ENCODE measurements at places on chromosomes 13 and 19. TPM values are rescaled to one million over a fixed set of nuclear protein-coding genes. Genes with fewer than 3 reads are reported as not detected.
A peak's percentile ranks its signal among the peaks of the same experiment; 100 is the strongest.

DNA sequence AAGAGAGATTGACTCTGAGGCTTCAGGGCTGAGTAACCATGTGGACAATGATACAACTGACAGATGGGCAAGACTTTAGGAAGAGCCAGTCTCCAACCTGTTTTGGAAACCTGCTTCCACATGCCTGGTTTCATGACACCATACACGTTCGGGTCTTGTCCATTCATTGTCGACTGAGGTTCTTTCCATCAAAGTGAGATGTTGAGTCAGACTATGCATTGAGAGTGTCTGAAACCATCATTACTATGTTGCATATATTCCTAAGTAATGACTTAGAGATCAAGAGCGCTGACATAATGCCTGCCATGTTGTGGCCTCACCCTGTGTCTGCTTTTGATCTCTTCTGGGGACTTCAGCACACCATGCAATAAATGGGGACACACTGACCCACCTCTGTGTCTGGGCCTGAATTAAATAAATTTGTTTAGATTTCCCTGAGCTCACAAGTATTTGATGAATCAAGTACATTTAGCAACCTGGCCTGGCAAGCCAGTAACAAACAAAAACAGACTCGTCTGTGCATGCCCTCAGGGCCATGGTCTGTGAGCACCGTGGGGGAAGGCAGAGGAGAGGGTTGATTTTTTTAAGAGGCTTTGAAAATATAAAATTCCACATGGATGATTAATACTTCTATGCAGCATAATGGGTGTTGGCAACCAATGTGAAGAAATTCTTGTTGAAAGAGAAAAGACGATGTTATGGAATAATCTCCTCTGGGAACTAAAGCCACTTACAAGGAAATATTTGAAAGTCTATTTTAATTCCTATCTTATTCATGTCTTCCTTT lies 49.9 kb upstream of the UBAC2 start:
- no peak for DNase-seq

GRCh38 chr13:103168901-103169508 lies 102.8 kb upstream of the SLC10A2 start:
- DNase-seq = no peak

The TUBB4A gene
- 2.2 TPM for polyA plus RNA-seq

The ABCA7 gene
- 9.1 TPM for polyA plus RNA-seq

The LYPD5 gene
- polyA plus RNA-seq = 0.34 TPM

- peak; percentile 68 for DNase-seq
Measured at GRCh38 chr19:49475995-49476880, 2.2 kb downstream of the FLT3LG start.

DNA sequence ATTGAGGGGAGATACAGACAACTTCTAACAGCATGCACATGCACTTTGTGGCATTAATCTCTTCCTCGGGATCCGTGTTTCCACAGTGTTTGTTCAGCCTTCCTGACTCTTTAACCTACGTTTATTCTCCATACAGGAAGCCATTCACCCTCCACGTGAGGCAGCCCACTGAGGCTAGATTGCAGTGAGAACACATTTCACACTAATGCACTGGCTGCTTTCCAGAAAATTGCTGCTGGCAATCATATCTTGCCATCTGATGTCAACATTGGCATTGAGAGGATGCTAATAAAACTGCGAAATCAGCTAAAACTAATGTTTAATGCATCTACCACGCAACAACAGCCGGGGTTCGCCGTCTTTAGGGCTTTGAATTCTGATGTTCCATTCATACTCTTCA lies 30.0 kb downstream of the DCLK1 start:
- DNase-seq = no peak

The LILRB5 gene
- 6.0 TPM for polyA plus RNA-seq

The NKPD1 gene
- 0.07 TPM for polyA plus RNA-seq

The FGF9 gene
- 3.6 TPM for polyA plus RNA-seq

DNA sequence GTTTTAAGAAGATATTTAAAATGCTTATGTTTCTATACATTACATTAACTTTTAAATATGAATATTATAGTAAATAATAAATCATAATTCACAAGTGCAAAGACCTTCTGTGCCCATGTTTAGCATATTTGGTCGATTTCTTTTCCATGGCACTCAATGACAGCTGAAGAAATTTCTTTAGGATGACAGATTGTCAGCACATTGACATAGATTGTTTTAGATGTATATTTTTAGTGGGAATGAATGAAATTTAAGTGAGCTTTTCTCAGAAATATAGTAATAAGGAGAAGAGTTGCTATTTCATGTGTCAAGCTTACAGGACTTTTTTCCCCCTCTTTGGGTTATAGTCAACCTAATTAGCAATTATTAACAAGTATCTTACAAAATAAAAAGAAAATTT lies 256.5 kb downstream of the SHISA2 start:
- no peak for DNase-seq

GRCh38 chr13:27023385-27024073 lies 148.1 kb downstream of the USP12 start:
- DNase-seq = no peak

GRCh38 chr13:108609353-108609752 lies 20.1 kb upstream of the MYO16 start:
- DNase-seq = no peak

The SYT3 gene
- polyA plus RNA-seq = 0.25 TPM

GRCh38 chr19:38583219-38583984 lies 34.4 kb downstream of the MAP4K1 start:
- no peak for DNase-seq
